Fibroblast of pulmonary artery (primary cell): ENCODE measurements at places on chromosomes 2 and 18.

DNA sequence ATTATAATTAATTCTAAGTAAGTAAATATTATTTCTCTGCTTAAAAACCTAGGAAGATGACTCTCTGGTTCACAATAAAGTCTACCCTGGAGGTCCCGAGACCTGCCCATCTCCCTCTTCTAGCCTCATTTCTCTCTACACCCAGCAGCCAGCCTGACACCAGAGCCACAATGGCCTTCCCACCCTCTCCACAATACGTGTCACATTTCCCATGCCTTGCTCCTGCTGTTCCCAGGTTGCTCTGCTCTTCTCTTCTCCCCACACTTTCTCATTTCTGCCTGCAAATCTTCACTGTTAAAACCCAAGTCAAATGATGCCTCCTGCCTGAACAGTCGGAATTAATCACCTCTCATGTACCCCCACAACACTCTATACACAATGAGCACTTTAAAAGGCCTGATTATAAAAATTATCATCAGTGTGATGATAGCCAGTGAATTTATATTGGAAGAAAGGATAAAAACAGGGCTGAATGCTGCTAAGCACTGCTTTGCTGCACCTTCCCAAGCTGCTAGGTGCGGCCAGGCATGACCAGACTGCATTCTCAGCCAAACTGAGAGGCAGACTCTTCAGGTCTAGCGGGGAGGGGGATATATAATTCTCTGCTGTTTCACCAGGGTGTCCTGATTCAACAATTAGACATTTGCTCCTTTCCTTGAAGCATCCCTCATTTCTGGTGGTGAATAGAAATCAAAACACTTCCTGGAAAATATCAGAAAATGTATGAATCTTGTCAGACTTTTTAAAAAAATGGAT is 160.6 kb downstream of the DTNA start:
- DNase-seq, result no peak

DNA sequence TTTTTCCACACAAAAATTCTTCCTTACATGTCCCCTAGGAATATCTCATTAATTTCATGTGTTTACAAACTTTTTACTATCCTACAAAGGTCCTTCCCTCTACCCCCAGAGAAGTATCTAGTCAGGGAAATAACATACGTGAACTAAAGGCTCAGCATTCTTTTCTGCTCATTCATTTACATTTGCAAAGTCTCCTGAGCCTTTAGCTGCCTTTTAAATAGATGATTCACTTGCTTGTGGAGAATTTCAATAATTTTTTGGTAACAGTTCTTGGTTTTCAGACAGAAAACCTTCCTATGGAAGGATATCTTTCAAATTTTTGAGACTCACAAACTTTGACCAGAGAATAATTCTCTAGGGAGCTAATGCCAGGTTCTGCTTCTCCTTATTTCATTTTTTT is 81.5 kb upstream of the RMDN2 start:
- peak; percentile 26 for DNase-seq

GRCh38 chr2:186559848-186560247 is 30.0 kb upstream of the ITGAV start:
- no peak for DNase-seq

DNA sequence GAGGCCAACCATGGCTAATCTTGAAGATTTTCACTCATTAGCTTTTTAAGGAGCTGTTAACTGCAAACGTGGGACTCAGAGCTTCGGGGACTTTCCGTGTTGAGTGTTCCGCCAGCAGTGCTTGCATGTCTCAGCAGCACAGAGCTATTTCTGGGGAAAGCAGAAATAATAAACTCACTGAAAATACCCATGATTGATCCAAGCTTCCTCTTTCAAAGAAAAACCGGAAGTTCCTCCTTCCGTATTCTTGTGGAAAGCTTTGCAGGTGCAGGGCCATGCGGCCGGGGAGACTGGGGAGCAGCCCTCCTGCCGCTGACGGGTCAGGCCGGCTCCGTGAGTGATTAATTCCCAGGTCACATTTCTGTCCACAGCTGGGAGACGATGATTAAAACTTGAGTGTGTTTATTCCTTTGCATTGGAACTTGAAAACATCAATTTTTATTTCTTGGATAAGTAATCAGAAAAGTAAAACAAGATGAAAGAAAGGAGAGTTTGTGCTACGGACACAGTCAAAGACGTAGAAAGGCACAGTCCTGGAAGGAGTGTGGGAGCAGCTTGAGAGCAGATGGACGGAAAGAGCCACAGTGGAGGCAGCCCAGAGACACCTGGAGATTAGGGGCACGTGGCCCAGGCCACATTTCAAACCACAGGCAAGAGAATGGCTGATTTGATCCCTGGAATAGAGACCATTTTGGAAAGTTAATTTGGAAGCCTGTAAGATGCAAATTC is 54.2 kb upstream of the CTDP1 start:
- no peak for DNase-seq

DNA sequence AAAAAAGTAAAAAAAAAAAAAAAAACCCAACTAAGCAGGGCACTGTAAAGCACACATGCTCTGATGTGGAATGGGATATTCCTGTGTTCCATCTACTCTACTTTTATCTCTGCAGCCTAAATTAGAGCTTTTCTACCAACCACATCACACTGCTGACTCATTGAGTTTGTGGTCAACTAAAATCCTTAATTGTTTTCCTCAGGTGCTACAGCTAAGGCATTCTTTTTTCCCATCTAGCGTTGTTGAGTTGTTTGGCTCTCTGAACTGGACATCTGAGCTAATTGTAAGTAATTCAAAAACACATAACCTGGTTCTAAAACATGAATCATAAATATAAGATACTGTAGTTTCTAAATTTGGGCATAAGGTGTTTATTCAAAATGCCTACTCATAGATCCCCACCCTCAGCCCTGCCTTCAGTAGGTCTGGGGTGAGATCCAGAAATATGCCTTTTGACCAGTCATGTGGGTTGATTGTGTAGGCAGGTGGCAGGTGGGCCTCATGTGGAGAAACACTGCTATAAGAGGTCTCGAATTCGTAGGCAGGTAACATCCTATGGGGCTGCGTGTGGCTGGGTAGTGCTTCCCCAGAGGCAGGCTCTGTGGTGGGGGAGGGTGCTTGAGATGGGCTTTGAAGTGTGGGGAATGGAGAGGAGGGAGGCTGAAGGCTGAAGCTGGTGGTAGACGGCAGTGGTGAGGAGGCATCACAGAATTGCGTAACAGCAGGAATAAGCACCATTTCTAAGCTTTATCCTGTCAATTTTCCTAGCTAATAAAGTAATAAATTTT is 27.2 kb downstream of the ANKRD29 start:
- no peak for DNase-seq

DNA sequence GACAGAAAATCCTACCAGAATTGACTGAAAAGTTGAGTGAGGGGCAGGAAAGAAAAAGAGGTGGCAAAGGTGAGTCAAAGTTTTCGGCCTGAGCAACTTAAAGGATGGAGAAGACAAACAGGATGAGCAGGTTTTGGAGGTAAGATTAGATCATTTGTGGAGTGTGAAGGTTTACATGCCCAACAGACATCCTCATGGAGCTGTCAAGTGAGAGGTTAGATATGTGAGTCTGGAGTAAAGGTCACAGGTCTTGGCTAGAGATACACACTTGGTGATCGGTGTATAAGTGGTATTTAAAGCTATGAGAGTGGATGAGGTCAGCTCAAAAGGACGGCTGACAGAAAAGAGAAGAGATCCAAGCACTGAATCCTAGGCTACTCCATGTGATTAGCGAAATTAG is 11.1 kb upstream of the MYL12A start:
- no peak for DNase-seq

DNA sequence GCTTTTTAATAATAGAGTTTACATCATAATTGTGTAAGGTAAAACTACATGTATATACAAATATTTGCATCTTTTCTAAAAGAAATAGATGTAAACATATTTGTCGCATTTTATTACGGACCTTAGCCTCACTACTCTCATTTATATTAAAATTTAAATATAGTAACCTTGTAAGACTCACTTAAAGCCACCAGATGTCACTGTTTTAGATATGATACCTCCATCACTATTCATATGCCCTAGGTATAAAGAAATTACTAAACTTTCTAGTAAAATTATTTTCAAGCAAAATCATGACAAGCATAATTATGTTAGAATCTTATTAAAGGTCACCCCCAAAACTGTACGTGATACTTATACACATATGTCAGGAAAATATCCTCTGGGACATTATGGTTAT is 674.3 kb upstream of the REG3G start:
- peak; percentile 1 for DNase-seq

DNA sequence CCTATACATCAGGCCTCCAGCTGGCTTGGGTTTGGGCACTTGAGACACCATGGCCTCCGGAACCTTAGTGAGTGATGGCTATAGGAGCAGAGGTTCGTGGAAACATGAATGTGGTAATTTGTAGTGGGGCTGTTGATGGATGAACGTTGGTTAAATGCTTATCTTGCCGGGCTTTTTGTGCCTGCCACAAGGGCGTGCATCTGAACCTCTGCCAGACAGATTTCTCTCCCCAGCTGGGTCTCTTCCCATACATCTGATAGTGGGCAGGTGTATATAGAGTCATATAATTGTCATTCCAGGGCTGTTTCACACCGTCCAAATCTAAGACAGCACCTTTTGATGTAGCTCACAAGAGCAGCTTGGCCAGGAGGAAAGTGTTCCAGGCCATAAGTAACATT is 14.7 kb downstream of the LAMA3 start:
- no peak for DNase-seq

GRCh38 chr2:231332872-231333500 is 62.5 kb upstream of the B3GNT7 start:
- no peak for DNase-seq

- DNase-seq, result peak; percentile 11
Measured at GRCh38 chr2:176931588-176932563, 280.7 kb upstream of the HNRNPA3 start.

GRCh38 chr2:150485871-150486538 is 1.5 kb downstream of the RND3 start:
- DNase-seq, result peak; percentile 83

DNA sequence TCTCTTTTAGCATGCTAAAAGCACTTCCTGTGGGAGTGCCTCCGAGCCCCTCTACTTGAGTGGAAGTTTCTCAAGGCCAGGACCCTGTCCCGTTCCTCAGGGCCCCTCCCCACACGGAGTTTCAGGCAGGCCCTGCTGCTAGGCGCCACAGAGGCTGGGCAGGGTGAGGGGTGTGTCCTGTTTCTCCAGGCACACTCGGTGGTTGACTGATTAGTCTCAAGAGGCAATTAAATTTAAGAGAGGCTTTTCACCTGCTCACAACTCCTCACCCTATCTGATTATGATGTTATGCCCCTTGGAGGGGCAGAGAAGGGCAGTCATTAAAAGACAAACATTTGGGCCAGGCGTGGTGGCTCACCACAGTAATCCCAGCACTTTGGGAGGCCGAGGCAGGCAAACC is 160.8 kb upstream of the HAAO start:
- no peak for DNase-seq

- DNase-seq, result peak; percentile 21
Measured at GRCh38 chr2:226151157-226151556, 648.5 kb downstream of the IRS1 start.

- no peak for DNase-seq
Measured at GRCh38 chr2:160482673-160483072, 10.9 kb downstream of the RBMS1 start.

GRCh38 chr2:232281858-232282507 is 96.6 kb upstream of the ALPP start:
- no peak for DNase-seq

DNA sequence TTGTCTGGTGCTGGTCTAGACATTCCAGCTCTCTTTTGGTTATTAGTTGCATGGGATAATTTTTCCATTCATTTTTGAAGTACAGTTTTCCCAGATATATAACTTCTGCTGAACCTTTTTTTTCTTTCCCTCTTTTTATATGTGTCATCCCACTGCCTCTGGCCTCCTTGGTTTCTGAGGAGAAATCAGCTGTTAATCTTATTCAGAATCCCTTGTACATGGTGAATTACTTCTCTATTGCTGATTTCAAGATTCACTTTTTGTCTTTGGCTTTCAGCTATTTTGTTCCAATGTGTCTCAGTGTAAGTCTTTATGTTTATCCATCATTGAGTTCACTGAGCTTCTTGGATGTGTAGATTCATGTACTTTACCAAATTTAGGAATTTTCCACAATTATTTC is 99.7 kb downstream of the ARHGEF4 start:
- no peak for DNase-seq

DNA sequence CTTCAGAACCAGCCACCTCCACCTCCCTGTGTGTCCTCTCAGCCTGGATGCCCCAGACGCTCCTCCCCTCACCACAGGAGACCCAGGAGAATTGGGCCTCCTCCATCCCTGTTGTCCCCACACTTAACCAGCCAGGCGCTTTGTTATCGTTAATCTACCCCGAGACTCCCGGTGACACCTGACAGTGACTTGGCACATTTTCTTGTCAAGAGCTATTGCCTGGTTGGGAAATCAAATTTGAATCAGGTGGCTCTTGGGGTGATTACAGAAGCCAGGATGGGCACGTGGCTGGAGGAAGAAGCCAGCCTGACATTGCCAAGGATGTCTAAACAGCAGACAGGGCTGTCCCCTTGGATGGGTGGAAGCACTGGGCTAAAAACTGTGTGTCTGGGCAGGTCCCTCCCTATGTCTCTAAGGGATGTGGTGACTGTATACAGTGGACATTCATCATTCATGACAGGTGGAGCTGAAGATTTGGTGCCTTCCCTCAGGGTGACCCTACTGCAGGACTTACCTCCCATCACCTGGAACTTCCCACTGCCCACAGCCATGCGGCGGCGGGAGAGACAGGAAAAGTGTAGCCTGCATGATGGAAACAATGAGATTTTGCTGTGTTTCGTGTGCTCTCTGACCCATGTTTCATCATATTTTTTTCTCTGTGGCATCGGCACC is 157.2 kb upstream of the CAPN13 start:
- DNase-seq, result no peak

- DNase-seq, result no peak
Measured at GRCh38 chr2:18690342-18690741, 101.0 kb upstream of the NT5C1B start.

GRCh38 chr2:84942964-84943421 is 28.0 kb upstream of the KCMF1 start:
- DNase-seq, result peak; percentile 42

DNA sequence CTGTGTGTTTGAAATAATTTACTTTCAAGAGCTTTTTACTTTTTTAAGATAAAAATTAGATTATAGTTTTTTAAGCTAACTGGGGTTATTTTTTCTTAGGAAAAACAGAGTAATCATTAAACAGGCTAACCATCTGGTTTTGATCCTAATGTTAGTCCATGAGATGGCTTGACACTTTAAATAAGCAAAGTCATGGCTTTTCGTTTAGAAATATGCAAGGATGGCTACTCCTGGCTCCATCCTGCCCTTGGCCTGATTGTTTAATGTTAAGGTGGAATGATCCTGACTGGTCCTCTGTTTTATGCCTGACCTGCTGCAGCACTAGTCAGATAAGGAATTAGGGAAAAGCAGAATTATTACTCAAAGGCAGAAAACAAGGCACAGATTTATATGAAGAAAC is 39.7 kb upstream of the PNPT1 start:
- DNase-seq, result no peak

DNA sequence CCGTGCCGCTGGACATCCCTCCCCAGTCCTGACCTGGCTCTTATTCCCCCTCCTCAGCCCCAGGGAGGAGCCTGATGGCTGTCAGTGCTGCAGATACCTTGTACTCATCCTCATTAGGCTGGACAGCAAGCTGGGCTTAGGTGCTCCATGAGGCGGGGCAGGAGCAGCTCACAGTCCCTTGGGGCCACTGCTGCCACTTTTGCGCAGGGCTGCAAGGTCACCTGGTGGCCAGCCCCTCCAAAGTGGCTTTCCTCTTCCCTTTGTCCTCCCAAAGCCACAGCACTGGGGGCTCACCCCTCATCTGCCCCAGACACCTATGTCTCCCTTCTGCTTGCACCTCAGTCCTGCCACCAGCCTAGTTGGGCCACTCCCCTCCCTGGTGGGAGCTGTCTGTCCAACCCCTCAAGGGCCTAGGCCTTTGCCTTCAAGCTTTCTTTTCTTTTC is 60.8 kb downstream of the FAM168B start:
- no peak for DNase-seq
